ENCODE measurements at places on chromosomes 16 and 17.
A peak's percentile ranks its signal among the peaks of the same experiment; 100 is the strongest.

GRCh38 chr17:3510090-3510489 is 34.3 kb downstream of the ASPA start:
- DNase-seq, result no peak

DNA sequence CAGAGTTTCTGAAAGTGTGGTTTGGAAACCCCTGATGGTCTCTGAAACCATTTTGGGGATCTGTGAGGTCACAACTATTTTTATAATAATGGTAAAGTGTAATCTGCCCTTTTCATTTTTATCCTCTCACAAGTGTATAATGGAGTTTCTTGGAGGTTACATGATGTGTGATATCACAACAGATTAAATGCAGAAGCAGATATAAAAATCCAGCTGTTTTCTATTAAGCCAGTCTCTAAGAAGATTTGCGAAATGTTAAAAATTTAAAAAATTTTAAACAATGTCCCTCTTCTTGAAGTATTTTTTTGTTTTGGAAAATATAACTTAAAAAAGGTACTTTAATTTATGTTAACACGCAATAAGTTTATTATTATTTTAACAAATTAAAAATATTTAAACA is 48.7 kb downstream of the RPGRIP1L start:
- no peak for DNase-seq

DNA sequence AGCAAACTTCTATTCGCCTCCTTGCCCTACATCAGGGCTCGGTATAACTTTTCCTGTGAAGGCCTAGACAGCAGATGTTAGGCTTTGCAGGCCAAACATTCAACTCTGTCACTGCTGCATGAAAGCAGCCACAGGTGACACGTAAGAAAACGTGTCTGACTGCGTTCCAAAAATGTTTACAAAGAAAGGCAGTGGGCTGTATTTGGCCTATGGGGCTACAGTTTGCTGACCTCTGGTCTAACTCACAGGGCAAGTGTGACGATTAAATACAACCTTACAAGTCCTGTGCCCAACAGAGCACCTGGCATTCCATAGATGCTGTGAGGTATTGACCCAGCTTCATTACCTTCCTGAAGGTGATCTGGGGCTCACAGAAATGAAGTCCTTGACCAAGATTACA is 79.4 kb downstream of the USP31 start:
- DNase-seq, result no peak

- peak; percentile 25 for DNase-seq
Measured at GRCh38 chr17:15999974-16000827, 577 bp downstream of the TTC19 start.

DNA sequence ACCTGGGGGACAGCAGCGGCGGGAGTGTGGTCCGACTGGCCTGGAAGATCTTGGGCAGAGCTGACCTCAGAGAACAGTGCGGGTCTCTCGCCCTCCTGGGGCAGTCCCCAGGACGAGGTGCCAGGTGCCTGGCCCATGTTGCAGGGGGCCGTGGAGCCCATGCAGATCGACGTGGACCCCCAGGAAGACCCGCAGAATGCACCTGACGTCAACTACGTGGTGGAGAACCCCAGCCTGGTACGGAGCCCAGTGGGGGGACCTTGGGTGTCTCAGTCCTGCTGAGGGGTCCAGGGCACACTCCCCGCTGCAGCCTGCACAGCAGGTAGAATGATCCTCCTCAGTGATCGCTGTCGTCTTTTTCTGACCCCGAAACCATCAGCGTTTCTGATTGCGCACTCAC is 1.4 kb downstream of the GPS1 start:
- DNase-seq, result no peak
